ENCODE measurements at places on chromosomes 5 and 9. TPM values are rescaled to one million over a fixed set of nuclear protein-coding genes. Genes with fewer than 3 reads are reported as not detected.

- DNase-seq, result no peak
- H3K4me3 ChIP-seq, result no peak overlapping the region
Measured at GRCh38 chr5:92544596-92544995, 1036.4 kb downstream of the NR2F1-AS1 start.

- H3K27me3 ChIP-seq, result peaks cover 17% of the 10 kb centered on the region
- no peaks in the 10 kb centered on the region for H3K4me1 ChIP-seq
- H3K27ac ChIP-seq, result no peak overlapping the region
- DNase-seq, result no peak
- no peak overlapping the region for H3K4me3 ChIP-seq
Measured at GRCh38 chr9:3835393-3835792, 309.6 kb upstream of the RFX3 start.

DNA sequence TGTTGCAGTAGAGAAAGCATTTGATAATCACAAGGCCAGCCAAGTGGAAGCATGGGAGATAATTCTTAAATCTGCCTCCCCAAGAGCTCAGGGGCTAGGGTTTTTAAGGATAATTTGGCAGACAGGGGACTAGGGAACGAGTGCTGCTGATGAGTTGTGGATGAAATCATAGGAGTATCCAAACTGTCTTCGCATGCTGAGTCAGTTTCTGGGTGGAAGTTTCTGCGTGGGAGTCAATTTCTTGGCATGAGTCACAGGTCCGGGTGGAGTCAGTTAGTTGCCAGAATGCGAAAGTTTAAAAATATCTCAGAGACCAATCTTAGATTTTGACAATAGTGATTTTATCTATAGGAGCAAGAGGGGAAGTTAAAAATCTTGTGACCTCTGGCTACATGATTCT is 112.6 kb downstream of the TMC1 start:
- DNase-seq, result no peak
- H3K27ac ChIP-seq, result no peak overlapping the region
- H3K27me3 ChIP-seq, result peaks cover 10% of the 10 kb centered on the region
- H3K4me3 ChIP-seq, result no peak overlapping the region
- no peaks in the 10 kb centered on the region for H3K4me1 ChIP-seq

- no peak overlapping the region for H3K4me3 ChIP-seq
- peaks cover 32% of the 10 kb centered on the region for H3K4me1 ChIP-seq
- no peaks in the 10 kb centered on the region for H3K36me3 ChIP-seq
- H3K27ac ChIP-seq, result no peak overlapping the region
- DNase-seq, result no peak
Measured at GRCh38 chr5:131228646-131229045, 35.2 kb upstream of the CDC42SE2 start.

DNA sequence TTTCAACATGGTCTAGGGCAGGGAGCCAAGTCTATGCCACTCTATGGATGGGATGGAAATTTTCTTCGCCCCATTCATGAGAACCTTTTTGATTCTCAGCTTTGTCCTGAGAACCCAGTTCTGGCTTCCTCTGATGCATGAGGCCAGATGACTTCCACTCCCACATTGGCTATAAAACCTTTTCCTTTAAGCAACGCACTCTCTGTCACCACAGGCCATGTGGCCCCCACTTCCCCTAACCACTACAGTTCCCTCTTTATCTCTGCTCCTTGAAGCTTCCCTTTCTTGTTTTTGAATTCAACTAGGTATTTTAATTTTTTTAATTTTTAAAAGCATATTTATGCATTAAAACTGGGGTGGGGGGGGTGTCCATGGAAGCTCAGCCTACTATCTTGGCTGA is 401.3 kb downstream of the ENC1 start:
- H3K36me3 ChIP-seq, result no peaks in the 10 kb centered on the region
- no peak for DNase-seq
- H3K4me3 ChIP-seq, result no peak overlapping the region
- no peaks in the 10 kb centered on the region for H3K4me1 ChIP-seq
- peaks cover 9% of the 10 kb centered on the region for H3K27me3 ChIP-seq
- no peak overlapping the region for H3K27ac ChIP-seq

DNA sequence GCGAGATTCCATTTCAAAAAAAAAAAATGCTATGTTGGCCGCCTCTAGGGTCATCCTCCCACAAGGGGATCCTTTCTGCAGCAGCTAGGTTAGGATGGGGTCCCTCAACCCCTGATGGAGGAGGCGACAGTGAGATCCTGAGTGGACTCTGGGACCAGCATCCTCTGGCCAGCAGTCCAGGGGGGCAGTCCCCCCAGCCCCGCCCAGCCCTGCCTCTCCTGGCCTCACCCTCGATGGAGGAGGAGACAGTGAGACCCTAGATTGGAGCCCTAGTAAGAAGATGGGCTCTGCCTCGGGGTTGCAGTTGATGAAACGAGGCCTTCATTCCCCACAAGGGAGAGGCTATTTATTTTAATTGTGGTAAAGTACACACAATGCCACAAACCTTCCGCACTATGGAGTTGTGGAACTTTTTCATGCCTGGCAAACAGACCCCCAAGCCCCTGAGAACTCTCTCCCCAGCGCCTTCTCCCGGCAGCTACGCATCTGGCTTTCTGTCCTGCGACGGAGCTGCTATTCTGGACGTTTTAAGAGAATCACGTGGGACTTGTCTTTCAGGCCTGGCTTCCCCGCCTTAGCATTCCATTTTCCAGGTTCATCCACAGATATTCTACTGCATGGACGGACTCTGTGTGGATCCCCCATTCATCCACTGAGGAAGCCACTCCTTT is 15.8 kb downstream of the VAV2 start:
- no peak overlapping the region for H3K4me3 ChIP-seq
- no peaks in the 10 kb centered on the region for H3K36me3 ChIP-seq
- no peaks in the 10 kb centered on the region for H3K27me3 ChIP-seq
- no peak for DNase-seq
- H3K4me1 ChIP-seq, result peaks cover 88% of the 10 kb centered on the region

DNA sequence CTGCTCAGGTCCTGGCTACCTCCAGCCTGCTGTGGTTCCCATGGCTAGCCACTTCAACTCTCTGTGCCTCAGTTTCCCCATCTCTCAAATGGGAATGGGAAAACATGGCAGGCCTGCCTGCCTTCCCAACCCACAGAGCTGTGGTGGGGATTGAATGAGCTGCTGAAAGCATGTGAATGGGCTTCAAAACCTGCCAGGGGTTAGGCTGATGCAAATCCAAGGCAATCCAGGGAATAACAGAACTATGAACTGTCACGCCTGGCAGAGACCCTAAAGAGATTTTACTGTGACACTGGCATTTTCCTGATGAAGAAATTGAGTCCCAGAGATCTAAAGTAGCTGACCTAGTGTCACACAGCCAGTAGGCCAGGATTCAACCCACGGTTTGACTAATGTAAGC is 29.9 kb upstream of the TCF7 start:
- H3K4me3 ChIP-seq, result no peak overlapping the region
- H3K36me3 ChIP-seq, result no peaks in the 10 kb centered on the region
- H3K4me1 ChIP-seq, result peaks cover 3% of the 10 kb centered on the region
- no peak for DNase-seq

DNA sequence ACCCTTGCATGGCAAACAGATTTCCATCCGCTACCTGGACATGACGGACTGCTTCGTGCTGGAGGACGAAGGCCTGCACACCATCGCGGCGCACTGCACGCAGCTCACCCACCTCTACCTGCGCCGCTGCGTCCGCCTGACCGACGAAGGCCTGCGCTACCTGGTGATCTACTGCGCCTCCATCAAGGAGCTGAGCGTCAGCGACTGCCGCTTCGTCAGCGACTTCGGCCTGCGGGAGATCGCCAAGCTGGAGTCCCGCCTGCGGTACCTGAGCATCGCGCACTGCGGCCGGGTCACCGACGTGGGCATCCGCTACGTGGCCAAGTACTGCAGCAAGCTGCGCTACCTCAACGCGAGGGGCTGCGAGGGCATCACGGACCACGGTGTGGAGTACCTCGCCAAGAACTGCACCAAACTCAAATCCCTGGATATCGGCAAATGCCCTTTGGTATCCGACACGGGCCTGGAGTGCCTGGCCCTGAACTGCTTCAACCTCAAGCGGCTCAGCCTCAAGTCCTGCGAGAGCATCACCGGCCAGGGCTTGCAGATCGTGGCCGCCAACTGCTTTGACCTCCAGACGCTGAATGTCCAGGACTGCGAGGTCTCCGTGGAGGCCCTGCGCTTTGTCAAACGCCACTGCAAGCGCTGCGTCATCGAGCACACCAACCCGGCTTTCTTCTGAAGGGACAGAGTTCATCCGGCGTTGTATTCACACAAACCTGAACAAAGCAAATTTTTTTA is 242.9 kb downstream of the MARCHF11 start:
- H3K36me3 ChIP-seq, result no peaks in the 10 kb centered on the region
- no peak overlapping the region for H3K27ac ChIP-seq
- no peak for DNase-seq
- no peak overlapping the region for H3K4me3 ChIP-seq

DNA sequence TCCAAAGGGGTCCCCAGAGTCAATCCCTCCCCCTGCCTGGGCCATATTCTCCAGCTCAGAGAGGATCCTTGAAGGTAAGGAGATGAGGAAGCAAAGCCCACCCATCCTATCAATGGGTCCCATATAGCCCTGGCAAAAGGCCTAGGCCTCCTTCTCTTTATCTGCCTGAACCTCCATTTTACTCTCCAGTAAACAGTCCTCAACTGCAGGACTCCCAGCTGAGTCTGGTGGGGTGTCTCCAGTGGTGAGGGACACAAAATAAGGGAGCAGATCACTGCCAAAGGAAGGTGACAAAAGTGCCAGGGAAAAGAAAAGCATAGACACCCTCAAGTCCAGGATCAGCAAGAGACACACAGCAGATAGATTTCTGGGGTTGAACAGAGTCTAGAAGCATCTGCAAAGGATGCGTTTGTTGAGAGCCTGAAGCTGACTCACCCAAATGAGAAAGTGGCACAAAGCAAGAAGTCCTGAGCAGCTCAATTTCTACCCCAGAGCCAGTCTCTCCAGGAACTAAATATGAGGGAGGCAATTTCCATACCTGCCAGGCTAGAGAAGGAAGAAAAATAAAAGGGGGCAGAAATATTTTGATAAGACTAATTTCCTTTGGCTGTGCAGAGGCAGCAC is 2.7 kb upstream of the EBF1 start:
- peaks cover 3% of the 10 kb centered on the region for H3K36me3 ChIP-seq
- DNase-seq, result no peak
- H3K27ac ChIP-seq, result peak overlapping the region; percentile 36
- peak overlapping the region; percentile 100 for H3K4me3 ChIP-seq
- H3K27me3 ChIP-seq, result no peaks in the 10 kb centered on the region

Gene LAMC3
- not detected for polyA plus RNA-seq

Gene RLN1
- polyA plus RNA-seq, result 0.40 TPM

Gene TLR4
- 2.1 TPM for polyA plus RNA-seq

Gene TUSC1
- 5.1 TPM for polyA plus RNA-seq

Gene SH3RF2
- polyA plus RNA-seq, result not detected

Gene SGCD
- polyA plus RNA-seq, result not detected

Gene RNF183
- not detected for polyA plus RNA-seq
